ENCODE measurements at places on chromosomes 1 and 21.

GRCh38 chr1:36085686-36086526 lies 2.0 kb downstream of the TEKT2 start:
- peak; percentile 85 for DNase-seq

GRCh38 chr1:220298470-220299205 lies 26.4 kb upstream of the RAB3GAP2 start:
- no peak for DNase-seq

- no peak for DNase-seq
These were observed 184.0 kb downstream of the MIS18A start for GRCh38 chr21:32094804-32095203.

DNA sequence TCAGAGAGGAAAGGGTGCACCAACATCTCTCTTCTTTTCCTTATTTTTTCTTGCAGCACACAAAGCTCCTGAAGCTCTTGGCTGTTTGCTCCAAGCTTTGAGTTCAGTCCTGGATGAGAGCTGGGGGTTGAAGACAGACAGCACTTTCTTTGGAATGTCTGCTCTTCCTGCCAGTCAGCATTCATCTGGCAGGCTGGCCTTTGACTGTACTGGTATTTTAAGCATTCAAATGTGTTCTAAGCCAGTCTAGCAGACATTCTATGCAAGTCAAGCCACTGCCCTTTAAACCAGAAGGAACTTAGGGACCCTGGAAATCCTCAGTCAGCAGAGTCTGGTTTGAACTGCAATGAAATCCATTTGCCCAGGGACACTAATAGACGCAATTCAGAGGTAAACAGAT lies 45.0 kb downstream of the XCL1 start:
- DNase-seq: no peak

All from mesenteric fat pad (tissue), 1 donor.